ENCODE measurements at places on chromosomes 16 and 17. TPM values are rescaled to one million over a fixed set of nuclear protein-coding genes. Genes with fewer than 3 reads are reported as not detected.

ST6GALNAC1 gene
- total RNA-seq: not detected

STX1B gene
- 2.1 TPM for total RNA-seq

FBRS gene
- 20.8 TPM for total RNA-seq

MEOX1 gene
- total RNA-seq: not detected

TRIM37 gene
- total RNA-seq: 43.7 TPM

KCNH6 gene
- total RNA-seq: not detected

- DNase-seq: no peak
These were observed 1.9 kb upstream of the TNFSF13 start for GRCh38 chr17:7556627-7557026.

GRCh38 chr16:88785106-88785924 lies at the start of gene PIEZO1:
Gene PIEZO1, minus strand, starts transcription at chr16:88785220. Its CDS starts 256 bp downstream, at chr16:88784964.
- DNase-seq: peak; percentile 64

GRCh38 chr16:20930365-20930690 lies 29.8 kb downstream of the LYRM1 start:
- peak; percentile 50 for DNase-seq

DNA sequence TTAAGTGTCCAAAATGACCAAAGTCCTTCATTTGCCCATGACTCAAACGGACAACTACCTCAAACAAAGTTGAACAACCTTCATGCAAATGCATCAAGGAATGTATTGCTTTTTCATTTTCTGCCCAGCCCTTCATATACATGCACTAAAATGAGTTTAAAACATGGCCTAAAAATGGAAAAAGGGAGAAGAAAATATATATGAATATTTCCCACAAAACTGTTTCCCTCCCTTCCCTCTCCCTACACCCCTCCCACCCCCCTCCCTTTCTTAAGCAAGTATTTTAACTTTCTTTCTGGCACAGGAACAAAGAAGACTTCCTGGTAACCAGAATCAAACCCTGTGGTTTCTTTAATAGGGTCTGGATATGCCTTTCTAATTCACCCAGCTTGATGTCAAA lies 5.5 kb upstream of the FBXL20 start:
- DNase-seq: no peak

DNA sequence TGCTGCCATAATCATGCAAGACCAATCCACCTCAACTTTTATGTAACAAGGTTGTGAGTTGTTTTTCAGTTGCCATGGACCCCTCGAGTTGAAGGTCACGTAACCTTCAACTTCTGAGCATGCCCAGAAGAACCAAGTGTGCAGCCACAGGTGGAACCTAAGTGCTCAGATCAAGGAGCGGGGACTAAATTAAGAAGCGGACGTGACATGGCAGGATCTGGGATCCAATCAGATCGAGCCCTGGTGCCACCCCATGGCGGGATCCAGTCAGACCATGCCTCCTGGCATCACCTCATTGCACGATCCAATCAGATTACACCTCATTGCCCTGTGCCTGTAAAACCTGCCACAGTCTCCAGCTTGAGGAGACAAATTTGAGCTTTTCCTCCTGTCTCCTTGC lies 204.5 kb upstream of the CDH5 start:
- DNase-seq: no peak

GRCh38 chr16:1470481-1471251 lies 4.2 kb downstream of the CLCN7 start:
- DNase-seq: no peak

DNA sequence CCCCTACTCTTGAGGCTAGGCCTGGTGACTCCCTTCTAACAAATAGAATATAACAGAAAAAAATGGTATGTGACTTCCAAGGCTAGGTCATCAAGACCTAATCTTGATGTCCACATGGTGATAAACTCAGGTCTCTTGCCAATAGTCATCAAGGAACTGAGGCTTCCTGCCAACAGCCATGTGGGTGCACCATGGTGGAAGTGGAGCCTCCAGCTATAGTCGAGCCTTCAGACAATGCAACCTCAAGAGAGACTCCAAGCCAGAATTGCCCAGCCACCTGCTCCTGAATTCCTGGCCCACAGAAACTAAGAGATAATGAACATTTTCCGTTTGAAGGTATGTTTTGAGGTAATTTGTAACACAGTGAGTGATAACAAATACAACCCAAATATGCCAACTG lies 55.9 kb upstream of the SREBF1 start:
- no peak for DNase-seq

GRCh38 chr16:321532-321931 lies 31.0 kb downstream of the AXIN1 start:
- DNase-seq: no peak

- DNase-seq: no peak
These were observed 5.8 kb downstream of the ZNF18 start for GRCh38 chr17:11991461-11991860.

DNA sequence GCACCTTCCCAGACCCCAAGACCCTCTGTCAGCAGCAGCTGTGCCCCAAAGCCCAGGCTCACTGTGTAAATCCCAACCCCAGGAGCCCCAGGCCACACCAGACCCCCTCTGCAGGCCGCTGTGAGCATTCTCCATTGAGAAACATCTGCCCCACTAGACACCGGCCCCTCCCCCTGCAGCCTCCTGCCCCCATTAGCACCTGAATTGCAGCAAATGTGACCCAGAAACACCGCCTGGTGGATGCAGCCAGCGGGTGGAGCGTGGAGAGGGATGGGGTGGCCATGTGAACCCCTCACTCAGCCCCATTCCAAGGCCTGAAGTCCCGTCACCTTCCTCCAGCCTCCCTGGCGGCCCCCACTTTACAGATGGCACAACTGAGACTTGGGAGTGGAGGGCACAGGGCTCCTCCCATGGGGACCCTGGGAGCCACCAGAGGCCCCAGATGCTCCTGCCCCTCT lies 2.2 kb downstream of the UBALD1 start:
- DNase-seq: no peak

DNA sequence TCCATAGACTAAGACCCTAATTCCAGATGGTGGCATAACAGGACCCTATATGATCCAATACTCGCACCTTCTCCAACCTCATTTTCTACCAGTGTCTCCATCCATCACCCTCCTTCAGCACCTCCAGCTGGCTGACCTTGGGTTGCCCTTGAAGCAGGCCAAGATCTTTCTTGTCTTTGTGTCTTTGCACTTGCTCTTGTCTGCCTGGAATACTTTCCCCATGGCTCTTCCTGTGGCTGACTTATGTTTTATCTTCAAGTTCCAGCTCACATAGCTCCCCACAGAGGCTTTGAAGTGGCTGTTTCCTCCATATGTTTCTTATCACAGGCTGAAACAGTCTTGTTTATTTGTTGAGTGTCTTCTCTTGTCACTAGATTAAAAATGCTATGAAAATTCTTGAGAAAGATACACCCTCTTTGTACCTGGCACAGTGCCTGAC lies 29.6 kb upstream of the MMD start:
- DNase-seq: peak; percentile 70

- no peak for DNase-seq
These were observed 6.9 kb upstream of the FBXL20 start for GRCh38 chr17:39408360-39408759.

GRCh38 chr17:81514739-81515529 lies 2.3 kb upstream of the ACTG1 start:
- peak; percentile 86 for DNase-seq
